Hepatocyte (in vitro differentiated cells): ENCODE measurements at places on chromosomes 1 and 21. TPM values are rescaled to one million over a fixed set of nuclear protein-coding genes. Genes with fewer than 3 reads are reported as not detected.

DNA sequence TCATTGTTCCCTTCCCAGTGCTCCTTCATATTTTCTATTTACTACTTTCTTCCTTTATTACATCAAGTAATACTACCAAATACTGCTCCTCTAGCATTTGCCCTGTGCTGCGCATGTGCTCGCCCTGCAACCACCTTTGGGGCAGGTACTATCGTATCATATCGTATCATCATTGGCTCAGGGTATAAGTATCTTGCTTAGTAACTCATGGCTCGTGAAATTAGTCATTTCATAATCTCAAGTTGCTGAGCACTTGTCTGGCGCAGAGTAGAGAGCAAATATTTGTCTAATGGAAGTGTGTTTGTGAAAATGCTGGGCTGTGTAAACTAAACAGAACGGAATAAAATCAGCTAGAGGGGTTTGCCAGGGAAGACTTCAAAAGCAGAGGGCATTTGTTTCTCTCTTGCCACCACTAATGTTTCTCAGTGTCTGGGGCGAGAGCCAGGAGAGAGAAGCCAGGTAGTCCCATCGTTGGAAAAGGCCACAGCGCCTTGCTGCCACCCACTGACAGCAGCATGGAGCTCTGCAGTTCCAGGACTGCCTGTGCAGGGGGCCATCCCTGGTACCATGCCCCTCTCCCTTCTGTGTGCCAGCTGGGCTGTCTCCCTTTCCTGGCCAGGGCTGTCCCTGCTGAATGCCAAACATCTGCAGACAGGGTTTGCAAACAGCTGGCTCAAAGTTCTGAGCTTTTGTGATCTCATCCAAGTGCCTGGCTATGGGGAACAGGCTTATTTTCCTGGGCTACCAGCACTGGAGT lies 20.0 kb upstream of the CPT2 start:
- DNase-seq = peak; percentile 69

GRCh38 chr1:231723146-231723545 lies 96.6 kb downstream of the DISC1 start:
- no peak for DNase-seq

- DNase-seq = no peak
These were observed at the start of gene WNT3A for GRCh38 chr1:228006786-228007048. Gene WNT3A (plus strand): TSS chr1:228006998. CDS start chr1:228007129, 131 bp downstream.

KLHDC9 gene
- 4.5 and 7.4 TPM in 2 replicates for polyA plus RNA-seq

MYOC gene
- polyA plus RNA-seq = not detected in 2 replicates
